Stimulated activated CD8-positive, alpha-beta memory T cell treated with anti-CD3 and anti-CD28 coated beads, Interleukin-4, amount 100 ng/mL, for 1 hour (primary cell): ENCODE measurements at places on chromosomes 5 and 9.

DNA sequence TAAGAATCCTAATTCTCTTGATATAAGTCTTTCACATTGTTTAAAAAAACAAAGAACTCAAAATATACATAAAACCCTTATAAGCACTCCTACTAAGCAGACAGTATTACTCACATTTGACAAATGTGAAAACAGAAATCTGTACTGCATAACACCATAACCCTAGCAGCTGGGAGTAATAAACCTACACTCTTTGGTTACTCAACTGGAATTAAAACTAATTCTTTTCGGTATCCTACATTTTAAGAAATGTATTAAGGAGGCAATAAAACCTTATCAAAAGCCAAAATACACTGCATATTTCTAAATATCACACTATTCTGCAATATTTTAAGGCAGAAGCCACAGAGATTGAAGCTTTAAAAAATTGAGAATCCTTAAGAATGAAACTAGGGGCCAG lies 6.8 kb downstream of the AUH start:
- DNase-seq = no peak

DNA sequence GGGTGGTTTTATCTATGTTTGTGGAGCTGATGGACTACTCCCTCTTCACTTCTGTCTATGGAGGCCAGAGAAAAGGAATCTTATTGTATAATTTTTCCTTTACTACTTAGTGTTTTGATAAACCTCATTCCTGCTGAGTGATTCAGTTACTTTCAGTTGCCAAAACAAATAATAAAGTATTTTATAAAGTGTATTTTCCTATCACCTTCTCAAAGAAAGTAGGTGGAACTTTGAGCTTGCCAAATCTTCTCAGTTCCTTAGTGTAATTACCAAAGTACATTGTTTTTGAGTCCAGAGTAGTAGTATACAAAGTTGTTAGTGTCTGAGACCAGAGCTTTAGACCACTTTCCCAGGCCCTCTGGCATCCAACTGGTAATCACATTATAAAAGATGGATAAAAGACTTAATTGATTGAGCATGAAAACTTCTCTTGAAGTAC lies 13.5 kb downstream of the RABGAP1 start:
- no peak for DNase-seq

- DNase-seq = no peak
These were observed 285.1 kb upstream of the CDH6 start for GRCh38 chr5:30908356-30908755.

DNA sequence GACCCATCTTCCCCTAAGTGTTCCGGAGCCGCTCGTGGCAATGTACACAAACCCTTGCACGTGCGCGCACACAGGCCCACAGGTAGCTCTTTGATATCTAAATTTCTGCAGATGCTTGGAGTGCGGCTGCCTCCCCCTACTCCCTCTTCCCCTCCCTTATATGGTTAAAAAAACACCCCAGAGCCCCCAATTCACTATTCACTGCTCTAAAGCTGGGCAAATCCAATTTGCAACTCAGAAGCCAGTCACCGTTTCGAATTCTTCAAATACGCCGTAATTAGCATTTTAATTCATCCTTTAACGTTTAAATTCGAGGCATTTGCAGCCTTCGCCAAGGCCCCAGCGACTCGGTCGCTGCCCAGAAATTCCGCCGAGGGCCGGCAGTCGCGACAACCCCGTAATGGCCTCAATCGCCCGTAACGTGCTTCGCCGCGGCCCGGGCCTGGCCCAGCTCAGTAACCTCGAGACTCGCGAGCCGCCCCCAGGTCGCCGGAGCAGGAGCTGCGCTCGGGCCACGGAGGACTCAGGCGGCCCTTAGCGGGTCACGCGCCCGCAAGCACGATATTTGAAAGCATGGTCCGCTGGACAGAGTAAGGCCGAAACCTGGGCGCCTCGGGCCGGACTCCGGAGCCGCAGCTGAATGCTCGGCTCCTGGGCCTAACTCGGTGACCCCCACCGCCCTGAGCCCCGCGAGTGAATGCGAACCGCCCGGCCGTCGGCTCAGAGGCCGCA lies 1.3 kb downstream of the IRX2 start:
- DNase-seq = no peak

DNA sequence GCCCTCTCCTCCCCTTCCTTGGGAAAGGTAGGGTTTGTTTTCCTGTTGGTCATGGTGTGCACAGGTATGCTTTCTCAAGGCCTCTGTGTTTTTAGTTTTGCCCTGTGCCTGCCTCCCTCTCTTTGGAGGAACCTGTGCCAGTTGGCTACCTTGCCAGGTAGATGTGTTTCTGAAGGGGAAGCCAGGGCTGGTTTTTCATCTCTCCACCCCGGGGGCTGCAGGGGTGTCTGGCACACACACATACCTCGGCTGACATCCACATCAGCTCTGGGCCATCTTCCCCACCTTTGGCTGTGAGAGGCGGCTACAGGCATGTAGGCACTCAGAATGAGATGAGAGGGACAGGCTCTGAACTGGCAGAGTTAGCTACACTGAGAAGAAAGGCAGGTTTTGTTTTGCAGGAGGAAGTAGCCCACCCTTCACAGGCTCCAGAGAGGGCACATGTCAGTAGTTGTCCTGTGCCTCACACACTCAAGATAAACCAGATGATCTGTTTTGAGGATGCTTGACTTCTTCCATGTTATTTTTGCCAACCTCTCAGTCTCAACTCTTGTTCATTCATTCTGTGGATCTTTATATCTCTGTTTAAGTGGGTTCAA lies 9.7 kb downstream of the RGMB start:
- no peak for DNase-seq

DNA sequence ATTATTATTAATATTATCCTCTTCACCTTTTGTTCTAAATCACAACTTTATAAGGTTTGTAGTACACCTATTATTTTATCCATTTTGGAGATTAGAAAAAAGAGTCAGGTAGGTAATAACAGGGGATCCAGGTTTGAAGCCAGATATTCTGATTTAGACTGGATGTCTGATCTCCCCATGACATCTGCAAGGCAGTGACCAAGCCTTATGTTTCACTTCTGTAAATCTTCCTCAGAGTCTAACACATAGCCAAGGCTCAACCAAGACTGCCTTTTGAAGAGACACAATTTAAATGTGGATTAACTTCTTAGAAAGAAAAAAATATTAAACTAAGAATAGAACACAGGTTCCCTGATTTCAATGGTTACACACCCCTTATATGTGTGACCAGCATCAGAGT lies 44.2 kb downstream of the CETN3 start:
- no peak for DNase-seq

GRCh38 chr9:89899573-89899972 lies 294.8 kb downstream of the GADD45G start:
- DNase-seq = no peak

GRCh38 chr9:4048441-4048840 lies 251.4 kb downstream of the GLIS3 start:
- DNase-seq = no peak

DNA sequence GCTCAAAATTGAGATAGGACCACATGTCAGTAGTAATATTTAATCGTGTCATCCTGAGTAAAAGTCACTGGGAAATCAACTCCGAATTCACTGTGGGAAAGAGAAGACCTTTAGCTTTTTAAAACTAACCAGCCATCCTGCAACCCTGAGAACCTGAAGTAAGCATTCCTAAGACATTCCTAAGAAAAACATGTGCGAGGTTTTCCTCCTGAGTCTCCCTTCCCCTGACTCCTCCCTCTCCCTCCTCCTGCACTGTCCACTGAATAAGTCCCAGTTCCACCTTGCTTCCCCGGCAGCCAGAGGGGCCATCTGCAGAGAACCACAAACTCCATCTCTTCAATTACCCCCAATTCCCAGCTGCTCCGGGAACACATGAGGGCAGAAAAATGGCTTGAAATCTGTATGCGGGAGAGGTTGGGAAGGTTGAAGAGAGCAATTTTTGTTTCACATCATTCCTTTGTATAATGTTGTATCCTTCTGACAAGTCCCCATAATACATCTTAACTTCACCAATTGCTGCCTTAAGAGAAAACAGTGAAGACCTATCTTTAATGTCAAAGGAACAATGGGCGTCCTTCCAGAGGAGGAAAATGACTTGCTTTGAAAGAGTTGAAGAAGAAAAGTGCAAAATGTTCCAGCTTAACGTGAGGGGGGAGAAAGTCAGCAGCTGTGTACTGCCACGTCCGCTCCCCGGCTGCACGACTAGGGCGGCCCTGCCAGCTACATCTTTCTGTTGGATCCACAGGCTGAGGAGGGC lies 186.3 kb downstream of the ZNF462 start:
- DNase-seq = no peak

GRCh38 chr5:178861627-178862026 lies 1.9 kb downstream of the ZNF354B start:
- no peak for DNase-seq

DNA sequence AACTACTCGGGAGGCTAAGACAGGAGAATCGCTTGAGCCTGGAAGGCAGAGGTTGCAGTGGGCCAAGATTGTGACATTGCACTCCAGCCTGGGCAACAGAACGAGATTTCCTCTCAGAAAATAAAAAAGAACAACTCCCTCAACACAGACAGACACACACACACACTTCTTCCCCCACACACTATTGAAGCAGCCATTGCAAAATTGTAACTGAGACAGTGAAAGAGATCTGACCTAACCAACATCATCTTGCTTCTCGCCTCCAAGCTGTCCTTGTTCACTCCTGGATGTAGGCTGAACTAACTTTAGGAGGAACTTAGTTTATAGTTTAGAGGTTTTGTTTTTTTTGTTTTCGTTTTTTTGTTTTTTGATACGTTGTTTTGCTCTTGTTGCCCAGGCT lies 13.0 kb upstream of the PLIN2 start:
- DNase-seq = no peak

DNA sequence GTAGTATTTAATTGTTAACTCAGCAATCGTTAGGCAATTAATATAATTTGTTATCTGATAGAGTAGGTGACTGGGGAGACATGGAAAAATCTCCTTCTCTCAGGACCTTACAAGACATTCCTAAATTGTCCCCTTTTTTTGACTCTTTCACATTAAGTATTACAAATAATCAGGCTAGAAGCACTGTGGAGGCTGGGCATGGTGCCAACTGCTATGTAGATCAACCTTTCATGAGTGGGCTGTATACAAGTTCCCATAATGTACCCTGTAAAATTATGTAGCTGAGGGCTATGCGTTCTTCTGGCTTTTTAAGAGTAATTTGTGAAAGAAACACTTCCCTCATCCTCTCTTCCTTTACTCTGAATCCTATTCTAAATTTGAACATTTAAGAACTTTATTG lies 140.2 kb downstream of the NFIB start:
- no peak for DNase-seq

DNA sequence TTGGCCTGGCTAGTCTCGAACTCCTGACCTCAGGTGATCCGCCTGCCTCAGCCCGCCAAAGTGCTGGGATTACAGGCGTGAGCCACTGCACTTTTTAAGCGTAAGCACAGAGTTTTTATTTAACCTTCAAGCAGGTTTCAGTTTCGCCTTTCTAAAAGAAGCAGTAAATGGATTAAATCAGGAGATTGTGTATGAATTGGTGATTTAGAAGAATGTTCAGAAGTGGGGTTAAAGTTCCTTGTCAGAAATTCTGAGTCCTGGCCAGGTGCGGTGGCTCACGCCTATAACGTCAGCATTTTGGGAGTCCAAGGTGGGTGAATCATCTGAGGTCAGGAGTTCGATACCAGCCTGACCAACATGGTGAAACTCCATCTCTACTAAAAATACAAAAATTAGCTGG lies 12.2 kb downstream of the HSPA4 start:
- no peak for DNase-seq

DNA sequence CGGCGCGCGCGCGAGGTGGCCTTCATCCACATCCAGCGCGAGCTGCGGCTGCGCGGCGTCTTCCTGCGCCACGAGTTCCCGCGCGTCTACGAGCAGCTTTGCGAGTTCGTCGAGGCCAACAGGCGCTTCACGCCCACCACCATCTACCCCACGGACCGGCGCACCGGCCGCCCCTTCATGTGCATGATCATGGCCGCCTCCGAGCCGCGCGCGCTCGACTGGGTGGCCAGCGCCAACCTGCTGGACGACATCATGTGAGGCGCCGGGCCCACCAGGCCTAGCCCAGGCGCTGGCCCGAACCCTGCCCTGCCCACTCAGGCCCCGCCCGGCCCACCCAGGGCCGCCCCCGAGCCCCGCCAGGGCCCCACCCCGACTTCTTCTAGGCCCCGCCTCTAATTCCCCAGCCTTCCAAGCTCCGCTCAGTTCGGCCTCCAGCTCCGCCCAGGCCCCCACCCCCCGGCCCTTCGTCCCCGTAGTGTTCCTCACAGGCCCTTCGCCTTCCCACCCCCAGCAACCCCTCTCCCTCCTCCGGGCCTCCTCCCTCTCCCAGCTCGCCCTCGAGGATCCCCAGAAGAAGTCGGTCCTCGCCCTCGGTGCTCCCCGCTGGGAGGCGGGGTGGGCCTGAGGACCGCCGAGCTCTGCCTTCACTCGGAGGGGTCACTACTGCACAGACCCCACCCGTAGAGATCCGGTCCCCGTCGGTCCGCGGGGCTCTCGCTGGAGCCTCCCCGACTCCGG lies 2.0 kb upstream of the PHPT1 start:
- DNase-seq = no peak
